ENCODE measurements at places on chromosomes 4 and X.

DNA sequence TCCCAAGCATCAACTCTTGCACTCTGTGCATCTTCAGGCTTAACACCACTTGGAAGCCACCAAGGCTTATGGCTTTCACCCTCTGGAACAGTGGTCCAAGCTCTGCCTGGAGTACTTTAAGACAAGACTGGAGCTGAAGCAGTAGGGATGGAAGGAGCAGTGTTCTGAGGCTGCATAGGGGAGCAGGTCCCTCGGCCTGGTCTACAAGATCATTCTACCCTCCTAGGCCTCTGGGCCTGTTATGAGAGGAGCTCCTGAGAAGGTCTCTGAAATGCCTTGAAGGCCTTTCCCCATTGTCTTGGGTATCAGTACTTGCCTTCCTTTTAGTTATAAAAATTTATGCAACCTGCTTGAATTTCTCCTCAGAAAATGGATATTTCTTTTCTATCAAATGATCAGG lies 286.7 kb downstream of the CPXCR1 start:
- DNase-seq: no peak

DNA sequence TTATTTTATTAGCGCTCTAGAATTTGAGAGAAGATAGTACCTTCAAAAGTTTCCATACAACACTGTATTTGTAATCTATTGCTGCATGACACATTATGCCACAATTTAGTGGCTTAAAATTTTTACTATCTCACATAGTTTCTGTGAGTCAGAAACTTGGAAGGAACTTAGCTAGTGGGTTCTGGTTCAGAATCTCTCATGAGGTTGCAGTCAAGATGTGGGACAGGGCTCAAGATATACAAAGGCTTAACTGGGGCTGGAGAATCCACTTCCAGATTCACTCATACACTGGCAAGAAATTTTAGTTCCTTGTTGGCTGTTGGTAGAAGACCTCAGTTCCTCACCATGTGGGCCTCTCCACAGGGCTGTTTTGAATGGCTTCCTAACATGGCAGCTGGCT lies 11.5 kb upstream of the C4orf54 start:
- no peak for DNase-seq

GRCh38 chr4:52574036-52574435 lies 85.1 kb downstream of the USP46 start:
- DNase-seq: no peak

DNA sequence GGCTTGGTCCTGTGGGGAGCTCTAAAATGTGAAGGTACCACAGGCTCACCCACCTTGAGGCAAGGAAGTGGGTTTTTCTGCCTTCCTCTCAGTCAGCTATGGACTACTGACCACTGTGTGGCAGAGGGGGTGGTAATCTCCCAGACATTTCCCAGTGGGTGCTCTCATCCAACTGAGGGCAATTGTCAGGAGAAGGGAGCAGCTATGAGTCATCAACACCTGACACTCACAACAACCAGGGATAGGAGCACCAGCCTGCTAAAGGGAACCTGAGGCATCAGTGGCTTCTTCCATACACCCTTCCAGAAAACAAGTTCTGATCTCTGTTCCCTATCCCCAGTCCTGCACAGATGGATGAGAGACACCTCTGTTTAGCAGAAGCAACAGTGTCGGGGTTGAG lies 468.8 kb downstream of the BCOR start:
- DNase-seq: no peak

- DNase-seq: no peak
Observed at GRCh38 chr4:152613841-152614721, 65.7 kb downstream of the TMEM154 start.
